Epithelial cell of esophagus (primary cell): ENCODE measurements at places on chromosomes 13 and 19.

DNA sequence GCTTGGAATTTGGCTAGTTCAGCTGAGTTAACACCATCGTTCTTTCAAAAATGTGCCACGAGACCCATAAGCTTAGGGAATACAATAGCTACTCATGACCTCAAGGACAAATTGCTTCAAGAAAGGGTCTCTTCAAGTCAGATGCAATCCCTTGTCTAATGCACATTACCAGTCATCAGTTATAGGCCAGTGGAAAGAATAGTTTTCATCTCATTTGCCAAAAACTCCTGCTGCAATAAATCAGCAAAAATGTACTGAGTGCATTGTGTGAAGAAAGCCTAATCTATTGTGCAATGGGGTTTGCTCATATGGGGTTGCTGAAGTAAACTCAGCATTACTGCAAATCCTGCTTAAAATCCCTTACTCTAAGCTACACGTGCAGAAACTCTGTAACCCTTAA, 208.3 kb upstream of the NBEA start:
- peak; percentile 55 for DNase-seq

- no peak for DNase-seq
Measured at GRCh38 chr19:50532952-50533351, 19.2 kb upstream of the ASPDH start.

DNA sequence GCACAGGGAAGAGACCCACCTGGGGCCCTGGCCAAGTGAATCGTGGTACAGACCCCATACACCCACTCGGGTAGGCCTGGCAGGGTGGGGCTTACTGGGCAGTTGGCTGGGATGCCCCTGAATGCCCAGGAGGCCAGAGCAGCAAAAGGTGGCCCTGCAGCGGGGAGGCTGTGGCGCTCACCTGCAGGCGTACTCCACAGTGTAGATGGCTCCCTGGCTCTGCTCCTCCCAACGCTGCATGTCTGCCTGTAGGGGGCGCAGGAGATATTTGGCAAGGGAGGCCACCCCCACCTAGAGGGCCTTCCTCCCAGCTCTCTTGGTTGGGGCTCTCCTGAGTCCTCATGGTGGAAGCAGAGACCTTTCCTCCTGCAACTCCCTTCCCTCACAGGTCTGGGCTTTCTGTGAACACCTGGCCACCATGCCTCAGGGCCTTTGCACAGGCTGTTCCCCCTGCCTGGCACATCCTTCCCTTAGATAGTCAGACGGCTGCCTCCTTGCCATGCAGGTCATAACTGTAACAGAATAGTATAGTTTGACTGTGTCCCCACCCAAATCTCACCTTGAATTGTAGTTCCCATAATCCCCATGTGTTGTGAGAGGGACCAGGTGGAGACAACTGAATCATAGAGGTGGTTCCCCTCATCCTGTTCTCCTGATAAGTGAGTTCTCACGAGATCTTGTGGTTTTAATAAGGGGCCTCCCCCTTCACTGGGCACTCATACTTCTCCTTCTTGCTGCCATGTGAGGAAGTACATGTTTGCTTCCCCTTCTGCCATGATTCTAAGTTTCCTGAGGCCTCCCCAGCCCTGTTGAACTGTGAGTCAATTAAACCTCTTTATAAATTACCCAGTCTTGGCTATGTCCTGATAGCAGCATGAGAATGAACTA, 5.9 kb downstream of the BORCS8 start:
- DNase-seq = peak; percentile 67

GRCh38 chr19:18434411-18435175, 3.3 kb downstream of the ISYNA1 start:
- no peak for DNase-seq

GRCh38 chr13:34941835-34942731, at the start of gene NBEA:
NBEA (plus strand) TSS chr13:34942270; CDS start chr13:34942821, 551 bp downstream.
- DNase-seq = peak; percentile 22

GRCh38 chr13:22629374-22629773, 551.4 kb upstream of the SGCG start:
- DNase-seq = no peak

- peak; percentile 78 for DNase-seq
Measured at GRCh38 chr13:26022538-26023292, 29.1 kb downstream of the SHISA2 start.

DNA sequence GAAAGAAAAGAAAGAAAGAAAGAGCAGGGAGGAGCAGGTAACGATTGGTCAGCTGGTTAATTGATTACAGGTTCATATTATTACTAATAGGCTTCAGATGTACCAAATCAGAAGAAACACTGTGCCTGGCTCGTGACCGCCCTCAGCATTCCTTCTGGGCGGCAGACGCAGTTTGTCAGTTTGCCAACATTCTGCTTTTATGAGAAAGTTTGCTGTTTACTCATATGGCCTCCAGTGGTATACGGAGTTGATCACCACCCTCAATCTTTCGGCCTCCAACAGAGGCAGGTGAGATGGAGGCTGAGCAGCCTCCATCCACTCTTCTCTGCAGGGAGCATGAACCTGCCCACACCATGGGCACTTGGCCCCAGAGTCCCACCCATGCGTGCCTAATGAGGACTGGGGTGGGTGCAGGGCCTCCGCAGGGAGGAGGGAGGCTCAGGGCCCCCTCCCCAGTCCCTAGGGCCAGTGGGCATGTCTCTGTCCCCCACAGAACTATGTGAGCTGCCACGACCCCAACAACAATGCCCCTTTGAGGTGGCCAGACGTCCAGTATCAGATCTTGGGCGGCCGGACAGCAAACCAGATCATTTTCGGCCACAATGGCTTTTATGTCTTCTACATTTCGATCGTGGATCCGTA, 8.8 kb downstream of the PRR22 start:
- DNase-seq = peak; percentile 54

DNA sequence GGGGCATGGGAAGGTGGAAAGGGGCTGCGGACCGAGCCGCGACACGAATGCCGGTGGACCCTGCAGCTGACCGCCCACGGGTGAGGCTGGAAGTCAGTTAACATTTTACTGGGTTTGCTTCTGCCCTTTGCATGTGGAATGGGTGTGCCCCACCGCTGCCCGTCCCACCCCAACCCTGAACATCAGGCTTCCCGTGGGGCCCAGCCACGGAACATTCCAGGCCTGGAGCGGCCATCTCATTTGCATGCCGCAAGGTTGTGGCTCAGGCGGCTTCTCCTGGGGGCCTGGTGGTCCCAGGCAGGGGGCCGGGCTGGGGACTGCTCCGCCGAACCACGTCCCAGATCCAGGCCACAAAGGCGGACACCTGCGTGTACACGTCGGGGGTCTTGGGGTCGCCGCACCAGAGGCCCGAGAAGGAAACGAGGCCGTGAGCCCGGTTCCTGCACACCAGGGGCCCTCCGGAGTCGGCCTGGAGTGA, 9.3 kb downstream of the FSTL3 start:
- no peak for DNase-seq

GRCh38 chr13:80473695-80474094, 132.8 kb upstream of the SPRY2 start:
- peak; percentile 91 for DNase-seq

- DNase-seq = peak; percentile 38
Measured at GRCh38 chr13:43831088-43831487, 44.3 kb upstream of the ENOX1 start.

DNA sequence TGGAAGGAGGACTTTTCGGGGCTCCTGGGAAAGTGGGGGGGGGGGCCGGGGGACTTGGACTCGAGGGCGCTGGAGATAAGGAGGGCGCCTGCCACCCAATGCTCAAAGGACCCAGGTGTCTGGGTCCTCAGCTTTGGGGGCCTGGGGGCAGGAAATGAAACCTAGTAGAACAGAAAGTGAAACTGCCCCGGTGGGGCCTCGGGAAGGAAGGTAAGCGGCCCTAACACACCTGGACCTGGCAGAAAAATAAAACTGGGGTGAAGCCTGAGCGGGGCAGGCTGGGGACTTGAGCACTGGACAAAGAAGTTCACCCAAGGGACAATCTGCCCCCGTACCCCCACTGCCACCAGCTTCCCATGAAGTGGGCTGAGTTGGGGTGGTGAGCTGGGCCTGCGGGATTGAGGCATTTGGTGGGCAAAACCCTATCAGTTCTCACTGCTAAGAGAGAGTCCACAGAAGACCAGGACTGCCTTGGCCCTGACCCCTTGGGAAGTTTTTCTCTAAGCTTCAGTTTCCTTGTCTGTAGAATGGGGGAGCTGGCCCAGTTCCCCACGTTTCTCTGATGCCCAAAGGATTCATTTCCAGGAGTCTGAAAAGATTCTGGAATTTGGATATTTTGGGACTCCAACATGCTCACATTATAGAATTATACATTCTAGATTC, 2.3 kb downstream of the PRKD2 start:
- DNase-seq = no peak

- peak; percentile 29 for DNase-seq
Measured at GRCh38 chr13:73939071-73939380, 195.2 kb downstream of the KLF12 start.

DNA sequence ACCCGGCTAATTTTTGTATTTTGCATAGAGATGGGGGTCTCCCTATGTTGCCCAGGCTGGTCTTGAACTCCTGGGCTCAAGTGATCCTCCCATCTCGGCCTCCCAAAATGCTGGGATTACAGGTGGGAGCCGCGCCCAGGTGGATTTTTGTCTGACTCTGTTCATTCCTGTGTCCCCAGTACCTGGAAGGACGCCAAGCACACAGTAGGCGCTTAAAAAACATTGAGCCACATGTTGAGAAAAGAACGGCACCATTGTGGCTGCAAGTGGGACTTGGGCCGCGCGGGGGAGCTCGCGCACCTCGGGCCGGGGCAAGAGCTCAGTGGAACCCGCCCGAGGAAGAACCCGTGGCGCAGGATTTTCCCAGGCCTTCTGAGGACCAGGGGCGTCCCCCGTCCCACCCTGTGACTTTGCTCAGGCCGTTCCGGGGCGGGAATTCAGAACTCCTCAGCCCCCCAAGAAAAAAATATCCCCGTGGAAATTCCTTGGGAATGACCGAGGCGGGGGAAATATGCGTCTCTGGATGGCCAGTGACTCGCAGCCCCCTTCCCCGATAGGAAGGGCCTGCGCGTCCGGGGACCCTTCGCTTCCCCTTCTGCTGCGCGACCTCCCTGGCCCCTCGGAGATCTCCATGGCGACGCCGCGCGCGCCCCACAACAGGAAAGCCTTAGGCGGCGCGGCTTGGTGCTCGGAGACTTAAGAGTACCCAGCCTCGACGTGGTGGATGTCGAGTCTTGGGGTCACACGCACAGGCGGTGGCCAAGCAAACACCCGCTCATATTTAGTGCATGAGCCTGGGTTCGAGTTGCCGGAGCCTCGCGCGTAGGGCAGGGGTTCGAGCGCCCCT, 1.4 kb upstream of the ICAM1 start:
- DNase-seq = peak; percentile 76

GRCh38 chr19:42435316-42435715, 7.4 kb downstream of the CXCL17 start:
- no peak for DNase-seq

DNA sequence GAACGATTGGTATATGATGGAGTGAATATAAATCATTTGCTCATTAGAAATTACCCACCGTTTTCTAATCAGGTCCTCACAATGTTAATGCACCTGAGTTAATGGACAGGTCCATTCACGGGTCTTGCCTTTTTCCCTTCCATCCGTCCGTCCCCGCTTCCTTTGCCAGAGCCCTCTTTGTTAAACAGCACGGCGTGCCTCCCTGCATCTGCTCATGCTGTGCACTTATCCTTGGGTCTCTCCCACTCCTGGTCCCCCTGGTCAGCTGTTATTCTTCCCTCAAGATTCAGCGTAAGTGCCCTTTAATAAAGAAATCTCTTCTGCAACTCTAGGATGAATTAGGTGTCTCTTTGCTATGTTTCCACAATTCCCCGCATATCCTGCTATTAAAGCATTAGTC, 324.5 kb downstream of the DNAJC15 start:
- DNase-seq = no peak

- peak; percentile 54 for DNase-seq
Measured at GRCh38 chr13:50720861-50721671, 122.4 kb downstream of the DLEU7 start.

GRCh38 chr19:2529473-2529918, 53.6 kb downstream of the GADD45B start:
- DNase-seq = peak; percentile 99

- peak; percentile 67 for DNase-seq
Measured at GRCh38 chr13:37409756-37410155, 188.8 kb downstream of the POSTN start.

DNA sequence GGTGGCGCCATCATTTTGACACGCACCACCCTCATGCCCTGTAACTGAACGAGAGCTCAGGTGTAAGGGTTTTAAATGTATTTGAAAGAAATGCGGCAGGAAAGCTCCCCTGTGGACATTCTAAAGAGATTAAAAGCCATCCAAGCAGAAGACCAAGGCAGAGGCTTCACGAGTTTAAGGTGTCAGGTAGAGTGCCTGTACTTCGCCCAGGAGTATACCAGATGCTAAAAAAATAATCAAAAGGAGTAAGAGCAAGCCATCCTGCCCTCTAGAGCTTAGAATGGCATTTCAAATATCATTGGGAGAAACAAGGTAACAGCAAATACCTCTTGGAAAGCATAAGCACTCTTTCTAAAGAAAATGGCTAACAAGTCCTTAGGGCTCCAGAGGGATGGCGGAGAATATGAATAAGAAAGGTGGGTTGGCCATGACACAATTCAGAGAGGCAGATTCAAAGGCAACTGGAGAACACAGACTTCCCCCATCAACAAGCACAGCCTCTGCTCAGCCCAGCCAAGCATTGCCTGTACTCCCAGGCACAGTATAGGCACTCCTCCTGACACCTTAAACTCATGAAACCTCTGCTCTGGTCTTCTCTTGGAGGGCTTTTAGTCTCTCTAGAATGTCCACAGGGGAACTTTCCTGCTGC, 447.6 kb downstream of the SUCLA2 start:
- no peak for DNase-seq

- no peak for DNase-seq
Measured at GRCh38 chr13:110920038-110920437, 5.2 kb upstream of the ANKRD10 start.

GRCh38 chr13:111950697-111951096, 116.3 kb upstream of the SOX1 start:
- DNase-seq = no peak

DNA sequence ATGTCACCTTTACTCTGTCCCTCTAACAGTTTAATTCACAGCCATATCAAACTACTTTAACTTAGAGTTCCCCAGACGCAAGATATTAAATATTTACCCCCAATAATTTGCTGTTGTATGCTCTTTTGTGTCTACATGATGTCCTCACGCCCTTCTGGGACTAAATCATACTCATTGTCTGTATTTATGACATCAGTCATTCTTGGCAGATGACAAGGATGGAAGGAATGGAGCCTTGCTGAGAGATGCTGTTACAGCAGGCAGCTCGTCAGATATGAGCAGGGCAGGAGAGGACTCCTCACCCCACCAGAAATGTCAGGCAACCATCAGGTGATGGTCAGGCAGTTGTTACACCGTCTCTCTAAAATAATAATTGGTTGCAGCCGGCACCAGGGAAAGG, 41.8 kb downstream of the CARD8 start:
- no peak for DNase-seq

DNA sequence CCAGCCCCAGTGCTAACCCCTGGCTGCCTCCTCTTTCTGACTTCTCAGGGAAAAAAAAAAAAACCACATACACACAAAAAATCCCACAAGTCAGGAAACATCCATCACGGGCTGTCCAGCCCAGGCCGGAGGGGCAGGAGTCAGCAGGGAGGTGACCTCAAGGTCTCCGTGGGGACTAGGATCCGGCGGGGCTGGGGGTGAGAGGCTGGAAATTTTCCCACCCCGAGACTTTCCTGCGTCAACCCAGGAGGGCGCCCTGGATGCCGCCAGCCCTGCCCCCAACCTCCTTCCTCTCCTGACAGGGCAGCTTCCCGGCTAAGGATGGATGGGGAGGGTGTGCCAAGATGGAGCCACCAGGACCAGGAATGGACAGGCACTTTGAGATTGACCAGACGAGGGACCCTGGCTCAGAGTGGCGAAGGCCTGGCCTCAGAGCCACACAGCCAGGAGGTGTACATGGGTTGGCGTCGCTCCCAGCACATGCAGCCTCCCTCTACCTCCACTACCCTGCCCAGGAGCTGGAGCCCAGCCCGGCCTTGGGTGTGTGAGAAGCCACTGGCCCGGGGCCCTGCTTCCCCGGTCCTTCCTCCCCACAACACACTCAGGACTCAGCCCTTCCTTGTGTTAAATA, 33.3 kb downstream of the BLOC1S3 start:
- DNase-seq = no peak
